ENCODE measurements at places on chromosomes 2 and 18.

DNA sequence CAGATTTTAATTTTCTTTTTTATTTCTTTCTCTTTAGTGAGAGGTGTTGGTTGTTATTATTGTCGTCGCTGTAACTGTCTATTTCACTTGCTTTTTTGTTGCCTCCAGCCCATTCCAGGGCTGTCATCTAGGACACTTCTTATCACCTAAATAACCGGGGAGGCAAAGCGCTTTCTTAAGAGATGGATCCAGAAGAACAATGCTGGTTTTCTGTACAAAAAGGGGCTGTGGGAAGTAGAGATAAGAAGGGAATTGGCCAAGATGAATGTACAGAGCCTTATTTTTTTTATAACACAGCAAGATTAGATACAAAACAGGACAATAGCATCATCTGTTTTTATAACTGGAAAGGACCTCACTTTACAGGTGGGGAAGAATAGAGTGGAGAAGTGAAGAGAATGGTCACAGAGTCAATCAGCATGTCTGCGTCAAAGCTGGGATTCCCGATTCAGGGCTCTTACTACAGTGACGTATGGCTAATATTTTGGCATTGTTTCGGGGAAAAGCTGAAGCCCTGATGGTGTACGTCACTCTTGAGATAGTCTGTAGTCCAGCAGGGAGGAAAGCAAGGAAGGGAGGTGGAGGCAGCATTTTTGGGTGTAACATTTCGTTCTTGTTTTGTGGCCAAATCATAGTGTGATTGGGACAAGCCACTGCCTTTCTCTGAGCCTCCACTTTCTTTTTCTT is 23.2 kb downstream of the IL1B start:
- no peak for DNase-seq

GRCh38 chr2:229634601-229635370 is 79.6 kb downstream of the DNER start:
- DNase-seq: no peak

GRCh38 chr18:49019446-49020045 is 68.8 kb upstream of the SMAD7 start:
- no peak for DNase-seq

DNA sequence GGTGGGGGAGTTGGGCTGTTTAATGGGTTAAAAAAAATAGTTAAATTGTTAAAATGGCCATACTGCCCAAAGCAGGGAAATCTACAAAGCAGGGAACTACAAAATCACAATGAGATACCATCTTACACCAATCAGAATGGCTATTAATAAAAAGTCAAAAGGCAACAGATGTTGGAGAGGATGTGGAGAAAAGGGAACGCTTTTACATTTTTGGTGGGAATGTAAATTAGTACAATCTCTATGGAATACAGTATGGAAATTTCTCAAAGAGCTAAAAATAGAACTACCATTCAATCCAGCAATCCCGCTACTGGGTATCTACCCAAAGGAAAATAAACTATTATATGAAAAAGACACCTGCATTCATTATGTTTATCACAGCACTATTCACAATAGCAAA is 27.1 kb downstream of the CLHC1 start:
- no peak for DNase-seq

GRCh38 chr2:20393986-20394385 is 43.3 kb upstream of the PUM2 start:
- no peak for DNase-seq

GRCh38 chr2:108154366-108155061 is 85.3 kb upstream of the SULT1C3 start:
- DNase-seq: no peak

DNA sequence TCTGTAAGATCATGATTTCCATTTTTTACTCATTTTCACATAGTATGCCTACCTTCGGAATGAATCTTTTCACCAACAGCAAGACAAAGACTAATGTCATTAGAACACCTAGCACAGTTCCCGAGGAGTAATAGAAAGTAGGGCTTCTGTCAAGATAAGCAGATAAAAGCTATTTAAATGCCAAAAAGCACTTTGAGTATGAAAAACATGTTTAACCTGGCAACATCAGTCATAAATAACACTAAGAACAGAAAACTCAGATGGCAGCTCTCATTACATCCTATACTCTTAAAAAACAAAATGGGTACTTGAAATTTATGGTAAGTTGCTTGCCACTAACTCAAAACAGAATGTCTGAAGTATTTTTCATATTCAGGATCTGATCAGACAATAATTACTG is 17.1 kb downstream of the NEMP2 start:
- DNase-seq: no peak

- no peak for DNase-seq
Measured at GRCh38 chr2:233289648-233290047, 18.0 kb upstream of the SAG start.

GRCh38 chr2:203341741-203342310 is 13.6 kb downstream of the ABI2 start:
- DNase-seq: no peak

DNA sequence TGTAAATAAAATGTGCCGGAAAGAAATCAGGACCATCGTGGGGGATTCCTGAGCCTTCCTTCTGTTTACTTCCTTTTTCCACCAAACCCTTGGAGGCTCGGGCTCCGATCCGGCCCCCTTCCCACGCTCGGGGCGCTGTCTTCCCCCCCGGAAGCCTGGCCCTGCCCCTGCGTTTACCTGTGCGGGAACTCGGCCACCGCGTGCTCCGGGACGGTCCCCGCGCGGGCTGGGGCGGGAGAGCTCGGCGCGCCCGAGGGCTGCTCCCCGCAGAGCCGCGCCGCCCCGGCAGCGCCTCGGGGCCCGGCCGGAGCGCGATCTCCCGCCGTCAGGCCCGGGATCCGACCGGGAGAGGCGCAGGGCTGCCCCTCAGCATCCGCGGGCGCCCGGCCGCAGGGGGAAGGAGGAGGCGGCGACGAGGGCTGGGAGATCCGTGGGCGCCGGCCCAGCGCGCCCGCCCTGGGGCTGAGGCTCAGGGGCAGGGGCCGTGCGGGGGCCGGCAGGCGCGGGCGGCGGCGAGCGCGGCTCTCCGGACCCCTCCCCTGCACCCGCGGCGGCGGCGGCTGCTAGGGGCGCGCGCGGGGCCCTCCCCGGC is 435 bp downstream of the ADCY3 start:
- DNase-seq: no peak

GRCh38 chr2:18046558-18047212 is 168.2 kb downstream of the KCNS3 start:
- DNase-seq: no peak

DNA sequence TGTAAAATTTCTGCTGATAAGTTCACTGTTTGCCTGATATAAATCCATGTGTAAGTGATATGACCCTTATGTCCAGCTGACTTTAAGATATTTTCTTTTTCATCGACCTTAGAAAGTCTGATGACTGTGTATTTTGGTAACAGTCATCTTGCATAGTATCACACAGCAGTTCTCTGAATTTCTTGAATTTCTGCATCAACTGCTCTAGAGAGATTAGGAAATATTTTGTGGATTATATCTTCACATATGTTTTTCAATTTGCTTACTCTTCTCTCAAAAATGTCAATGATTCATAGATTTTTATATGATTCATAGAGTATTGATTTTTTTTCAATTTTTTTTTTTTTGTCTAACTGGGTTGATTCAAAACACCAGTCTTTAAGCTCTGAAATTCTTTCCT is 945.3 kb downstream of the TRIB2 start:
- no peak for DNase-seq

DNA sequence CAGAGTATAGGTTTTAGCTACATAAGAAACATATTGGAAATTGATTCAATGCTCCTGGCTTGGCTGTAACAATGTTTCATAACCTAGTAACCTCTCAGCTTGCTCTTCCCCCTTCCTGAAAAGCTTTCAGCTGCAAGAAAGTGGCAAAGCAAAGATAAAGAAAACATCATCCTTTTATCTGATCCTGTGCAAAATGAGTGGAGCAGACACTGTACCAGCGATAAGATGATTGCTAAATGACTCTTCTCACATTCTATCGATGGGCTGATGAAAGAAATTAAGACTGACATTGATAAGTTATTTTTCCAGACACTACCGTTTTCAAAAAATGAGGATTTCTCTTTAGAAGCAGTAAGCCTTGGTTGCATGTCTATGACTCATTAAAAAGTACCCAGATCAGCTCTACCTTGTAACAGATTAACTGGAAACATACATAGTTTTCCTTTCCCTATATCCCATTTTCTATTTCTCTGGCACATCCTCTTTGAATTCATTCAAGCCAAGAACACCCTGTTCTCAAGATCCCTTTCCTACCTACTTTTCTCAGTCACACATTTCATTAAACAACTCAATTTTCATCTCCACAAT is 87.1 kb upstream of the LYPD1 start:
- DNase-seq: no peak

- DNase-seq: peak; percentile 14
Measured at GRCh38 chr2:69514406-69514805, 77.2 kb upstream of the NFU1 start.

GRCh38 chr2:2729246-2729645 is 398.2 kb upstream of the MYT1L start:
- DNase-seq: no peak

- DNase-seq: peak; percentile 7
Measured at GRCh38 chr2:206642075-206643025, at the start of gene FAM237A. TSS of gene FAM237A (plus strand) at chr2:206642487. CDS start at chr2:206644237, 1,750 bp downstream.

All from large intestine (tissue), 12 donors.